Adrenal gland (tissue), 19 donors: ENCODE measurements at places on chromosomes 1 and 21. TPM values are rescaled to one million over a fixed set of nuclear protein-coding genes. Genes with fewer than 3 reads are reported as not detected.

DNA sequence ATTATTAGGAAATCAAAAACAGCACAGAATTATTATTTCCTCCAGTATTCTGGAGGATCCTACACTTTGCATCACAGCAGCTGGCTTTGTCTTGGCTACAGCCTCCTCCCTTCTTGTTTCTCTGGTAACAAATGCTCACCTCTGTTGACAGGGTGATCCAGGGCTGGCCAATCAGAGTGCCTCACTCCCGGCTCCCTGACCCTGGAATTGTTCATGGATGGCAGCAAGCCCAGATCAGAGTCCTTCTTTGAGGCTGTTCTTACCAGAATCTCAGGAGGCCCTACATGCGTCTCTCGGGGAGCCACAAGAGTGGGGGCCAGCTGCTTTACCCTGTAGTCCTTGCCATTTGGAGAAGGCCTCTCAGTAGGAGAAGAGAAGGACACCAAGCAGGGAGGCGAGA is 48.4 kb upstream of the IGSF5 start:
- H3K4me1 ChIP-seq: no peaks in the 10 kb centered on the region

GRCh38 chr1:8226747-8227146 is 91.2 kb upstream of the SLC45A1 start:
- no peaks in the 10 kb centered on the region for H3K36me3 ChIP-seq
- H3K4me1 ChIP-seq: no peaks in the 10 kb centered on the region
- no peaks in the 10 kb centered on the region for H3K27me3 ChIP-seq
- DNase-seq: no peak
- no peak overlapping the region for H3K27ac ChIP-seq
- H3K4me3 ChIP-seq: no peak overlapping the region

DNA sequence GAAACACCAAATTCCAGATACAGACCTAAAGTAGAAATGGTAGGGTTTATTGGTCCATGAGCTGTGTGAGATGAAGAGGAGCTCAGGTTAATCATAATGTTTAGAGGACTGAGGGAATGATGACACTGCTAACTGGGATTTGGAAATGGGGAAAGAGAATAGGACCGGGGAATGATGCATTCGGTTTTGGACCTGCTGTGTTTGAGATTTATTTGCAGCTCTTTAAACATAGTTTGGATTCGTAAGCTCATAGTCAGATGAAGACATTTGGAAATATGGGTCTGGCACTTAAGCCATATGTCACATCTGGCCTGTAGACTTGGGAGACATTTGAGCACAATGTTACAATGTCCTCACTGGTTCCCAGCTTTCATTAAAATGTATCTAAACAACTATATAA is 127.9 kb upstream of the DUSP10 start:
- DNase-seq: no peak
- H3K4me1 ChIP-seq: no peaks in the 10 kb centered on the region
- no peak overlapping the region for H3K27ac ChIP-seq
- H3K36me3 ChIP-seq: no peaks in the 10 kb centered on the region

GRCh38 chr1:114490274-114490693 is 20.7 kb downstream of the TRIM33 start:
- peaks cover 15% of the 10 kb centered on the region for H3K4me1 ChIP-seq
- no peaks in the 10 kb centered on the region for H3K27me3 ChIP-seq
- H3K4me3 ChIP-seq: no peak overlapping the region
- no peaks in the 10 kb centered on the region for H3K36me3 ChIP-seq
- DNase-seq: no peak

DNA sequence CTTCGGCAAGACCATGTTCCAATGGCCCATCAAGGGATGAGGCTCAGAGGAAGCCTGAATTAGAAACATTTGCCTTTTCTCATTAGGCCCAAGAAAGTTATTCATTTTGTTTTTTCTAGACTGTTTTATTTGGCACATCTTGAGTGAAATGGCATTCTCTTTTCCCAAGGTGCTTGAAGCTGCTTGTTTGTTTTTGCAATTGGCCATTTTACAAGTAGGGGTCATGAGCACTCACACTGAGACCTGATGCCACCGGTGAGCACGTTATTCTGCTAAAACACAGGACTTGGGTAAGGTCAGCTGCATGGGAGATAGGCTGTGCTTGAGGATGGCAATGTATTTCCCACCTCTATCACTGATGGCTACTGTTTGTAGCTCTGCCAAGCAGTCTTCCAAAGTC is 128.1 kb downstream of the TBX15 start:
- H3K36me3 ChIP-seq: no peaks in the 10 kb centered on the region
- H3K4me3 ChIP-seq: no peak overlapping the region
- H3K27ac ChIP-seq: no peak overlapping the region
- no peak for DNase-seq
- H3K27me3 ChIP-seq: no peaks in the 10 kb centered on the region
- H3K4me1 ChIP-seq: no peaks in the 10 kb centered on the region

GRCh38 chr1:41583658-41584547 is 99.4 kb upstream of the EDN2 start:
- no peaks in the 10 kb centered on the region for H3K4me1 ChIP-seq
- H3K36me3 ChIP-seq: no peaks in the 10 kb centered on the region
- no peak overlapping the region for H3K4me3 ChIP-seq
- no peak for DNase-seq
- H3K27ac ChIP-seq: no peak overlapping the region

DNA sequence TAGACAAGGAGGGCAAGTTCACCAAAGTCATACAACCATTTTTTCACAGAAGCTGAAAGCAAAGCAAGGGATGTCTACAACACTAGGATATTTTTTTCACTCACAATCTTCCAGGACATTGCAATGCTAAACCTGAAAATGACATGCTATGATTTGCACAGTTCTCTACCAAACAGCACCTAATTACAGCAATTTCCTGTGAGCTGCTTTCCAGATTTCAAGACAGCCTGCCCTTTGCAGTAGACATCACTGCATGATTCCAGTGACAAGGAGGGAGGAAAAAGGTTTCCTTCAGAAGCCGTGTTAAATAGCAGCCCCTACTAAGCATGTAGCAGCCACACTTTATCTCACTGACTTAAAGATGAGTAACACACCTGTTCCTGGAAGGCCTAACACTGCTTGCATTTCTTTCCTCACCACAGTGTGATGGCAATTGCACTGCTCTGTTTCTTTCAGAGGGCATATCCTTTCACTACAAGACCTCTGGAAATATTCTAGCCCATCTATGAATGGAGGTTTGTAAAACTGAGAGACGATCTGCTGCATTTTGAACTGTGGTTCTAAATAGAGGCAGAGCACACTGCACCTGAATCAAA is 97.1 kb downstream of the DUSP10 start:
- no peak for DNase-seq
- H3K4me3 ChIP-seq: no peak overlapping the region
- no peaks in the 10 kb centered on the region for H3K27me3 ChIP-seq
- no peaks in the 10 kb centered on the region for H3K4me1 ChIP-seq
- no peaks in the 10 kb centered on the region for H3K36me3 ChIP-seq
- no peak overlapping the region for H3K27ac ChIP-seq

DNA sequence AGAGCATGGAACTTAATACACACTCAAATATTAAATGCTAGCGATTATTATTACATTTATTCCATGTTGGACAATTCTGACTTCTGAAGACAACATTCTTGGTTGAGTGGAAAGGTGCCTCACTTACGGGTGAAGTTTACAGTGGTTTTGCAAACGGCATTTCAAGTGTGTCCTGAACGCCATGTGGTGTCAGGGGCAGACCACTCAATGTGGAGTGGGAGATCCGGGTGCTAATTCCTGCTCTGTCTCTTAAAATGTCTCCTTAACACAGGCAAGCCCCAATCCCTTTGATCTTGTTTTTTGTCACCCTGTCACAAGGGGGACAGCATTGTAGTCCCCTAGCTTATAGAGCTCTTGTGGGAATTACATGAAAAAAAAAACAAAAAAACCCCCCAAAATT is 5.6 kb upstream of the TDRD10 start:
- H3K36me3 ChIP-seq: no peaks in the 10 kb centered on the region
- H3K4me3 ChIP-seq: no peak overlapping the region
- DNase-seq: no peak
- H3K27me3 ChIP-seq: no peaks in the 10 kb centered on the region

DNA sequence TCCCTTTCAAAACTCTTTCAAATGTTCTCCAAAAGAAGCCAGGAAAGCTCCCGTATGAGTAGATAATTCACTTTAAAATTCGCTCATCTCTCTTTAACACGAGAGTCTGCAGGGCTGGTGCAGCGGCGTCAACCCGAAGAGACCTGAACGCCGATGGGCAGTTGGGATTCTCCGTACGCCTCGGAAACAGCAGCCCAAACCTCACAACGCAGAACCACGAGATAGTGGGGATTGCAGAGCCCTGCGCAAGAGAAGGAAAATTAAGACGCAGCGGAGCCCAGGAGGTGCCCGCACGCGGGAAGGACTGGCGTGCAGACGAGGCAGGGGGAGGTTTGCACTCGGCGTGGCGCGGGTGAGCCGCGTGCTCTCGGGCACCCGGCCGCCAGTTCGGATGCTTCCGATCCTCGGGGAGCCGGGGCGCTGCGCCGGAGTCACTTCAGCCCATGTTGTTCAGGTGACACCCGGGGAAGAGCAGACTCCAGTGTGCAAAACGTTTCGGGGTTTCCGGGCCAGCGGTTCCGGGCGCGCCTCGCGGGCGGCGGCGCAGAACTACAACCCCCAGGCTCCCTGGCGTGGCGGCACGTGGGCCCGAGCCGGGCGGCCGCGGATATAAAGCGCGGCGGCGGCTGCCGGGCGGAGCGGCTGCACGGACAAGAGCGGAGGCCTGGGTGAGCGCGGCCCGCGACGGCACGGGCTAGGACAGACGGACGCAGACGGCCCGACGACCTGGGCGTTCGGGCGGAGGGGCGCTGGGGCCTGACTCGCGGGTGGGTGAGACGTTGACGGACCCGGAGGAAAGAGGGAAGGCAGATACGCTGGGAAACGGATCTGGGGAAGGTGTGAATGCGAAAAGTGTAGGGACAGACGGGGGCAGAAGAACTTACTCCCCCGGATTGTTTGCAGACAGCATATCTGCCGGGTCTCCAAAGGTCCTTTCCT is at the start of gene NPL:
TSS of gene NPL (plus strand) at position 636 of the 939 bp plus-strand sequence. CDS start 4,599 bp downstream, outside the sequence.
- H3K27ac ChIP-seq: peak within 1 kb of the TSS; percentile 40
- H3K4me3 ChIP-seq: peak within 1 kb of the TSS; percentile 31
- peak; percentile 79 for DNase-seq
- H3K4me1 ChIP-seq: peaks cover 5% of the 10 kb centered on the region

GRCh38 chr1:99751877-99752504 is 14.4 kb downstream of the FRRS1 start:
- no peak overlapping the region for H3K27ac ChIP-seq
- no peak overlapping the region for H3K4me3 ChIP-seq
- no peaks in the 10 kb centered on the region for H3K27me3 ChIP-seq
- DNase-seq: no peak
- H3K4me1 ChIP-seq: peaks cover 30% of the 10 kb centered on the region

- peak; percentile 25 for DNase-seq
- no peak overlapping the region for H3K27ac ChIP-seq
- H3K36me3 ChIP-seq: no peaks in the 10 kb centered on the region
- no peaks in the 10 kb centered on the region for H3K27me3 ChIP-seq
- H3K4me3 ChIP-seq: no peak overlapping the region
Observed at GRCh38 chr1:162206749-162207635, 137.5 kb downstream of the NOS1AP start.

DNA sequence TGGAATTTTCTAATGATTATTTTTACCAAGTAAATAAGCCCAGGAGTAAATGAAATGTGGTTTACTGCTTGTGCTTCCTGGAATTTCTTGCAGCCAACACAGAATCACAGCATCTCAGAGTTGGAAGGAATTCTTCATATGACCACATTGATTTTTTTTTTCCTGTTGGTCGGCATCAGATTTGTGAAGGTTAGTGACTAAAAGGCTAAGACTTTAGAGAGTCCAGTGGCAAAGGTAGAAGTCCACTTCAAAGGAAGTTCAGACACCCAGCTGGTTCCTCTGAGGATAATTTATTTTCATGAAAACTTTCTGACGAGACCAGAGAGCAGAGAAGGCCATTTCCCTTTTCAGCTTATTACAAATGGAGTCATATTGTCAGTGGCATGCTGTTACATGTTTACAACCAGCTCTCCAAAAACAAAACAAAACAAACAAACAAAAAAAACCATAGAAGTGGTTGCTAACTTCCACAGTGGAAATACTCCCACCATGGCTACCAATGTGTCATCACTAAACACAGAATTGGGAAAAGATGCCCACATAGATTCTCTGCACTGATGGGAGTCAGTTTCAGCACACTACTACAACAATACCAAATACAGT is 77.2 kb upstream of the CDC42BPA start:
- no peak for DNase-seq
- no peak overlapping the region for H3K4me3 ChIP-seq
- H3K27ac ChIP-seq: no peak overlapping the region
- no peaks in the 10 kb centered on the region for H3K4me1 ChIP-seq
- no peaks in the 10 kb centered on the region for H3K36me3 ChIP-seq
- no peaks in the 10 kb centered on the region for H3K27me3 ChIP-seq

GRCh38 chr21:46621457-46622182 is 13.9 kb upstream of the PRMT2 start:
- H3K27me3 ChIP-seq: no peaks in the 10 kb centered on the region
- no peaks in the 10 kb centered on the region for H3K36me3 ChIP-seq
- no peak overlapping the region for H3K4me3 ChIP-seq
- DNase-seq: no peak
- no peaks in the 10 kb centered on the region for H3K4me1 ChIP-seq

DNA sequence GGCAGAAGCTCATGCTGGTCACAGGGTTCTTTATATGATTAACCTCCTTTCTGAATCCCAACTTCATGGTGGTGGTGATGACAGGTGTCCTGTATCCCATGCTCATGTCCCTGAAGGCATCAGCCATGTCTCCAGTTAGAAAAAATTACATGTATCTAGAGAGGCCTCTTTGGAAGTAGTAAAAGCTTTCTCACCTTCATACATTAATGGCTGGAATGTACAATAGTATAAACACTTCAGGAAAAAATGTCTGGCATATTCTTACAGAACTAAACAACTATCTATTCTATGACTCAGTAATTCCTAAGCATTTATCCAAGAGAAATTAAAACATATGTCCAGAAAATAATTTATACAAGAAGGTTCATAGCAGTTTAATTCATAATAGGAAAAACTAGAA is 34.0 kb downstream of the ADAM30 start:
- H3K4me1 ChIP-seq: no peaks in the 10 kb centered on the region
- H3K27me3 ChIP-seq: no peaks in the 10 kb centered on the region
- no peaks in the 10 kb centered on the region for H3K36me3 ChIP-seq
- no peak overlapping the region for H3K4me3 ChIP-seq
- DNase-seq: no peak

RIMKLA gene
- 4.0 TPM for total RNA-seq

SPATC1L gene
- total RNA-seq: 8.4 TPM

RAB25 gene
- total RNA-seq: not detected

LCE1A gene
- not detected for total RNA-seq

AMY1A gene
- not detected for total RNA-seq

DCST2 gene
- 1.3 TPM for total RNA-seq

OLIG2 gene
- total RNA-seq: not detected

OTUD3 gene
- total RNA-seq: 15.3 TPM

C1orf21 gene
- 42.2 TPM for total RNA-seq

UBE2Q1 gene
- total RNA-seq: 15.7 TPM
